Stimulated activated CD8-positive, alpha-beta memory T cell treated with anti-CD3 and anti-CD28 coated beads, Interleukin-7, amount 100 ng/mL, for 48 hours (primary cell): ENCODE measurements at places on chromosomes 12 and 14.
A peak's percentile ranks its signal among the peaks of the same experiment; 100 is the strongest.

- DNase-seq, result peak; percentile 70
Measured at GRCh38 chr14:74941676-74942097, 13.7 kb downstream of the PGF start.

DNA sequence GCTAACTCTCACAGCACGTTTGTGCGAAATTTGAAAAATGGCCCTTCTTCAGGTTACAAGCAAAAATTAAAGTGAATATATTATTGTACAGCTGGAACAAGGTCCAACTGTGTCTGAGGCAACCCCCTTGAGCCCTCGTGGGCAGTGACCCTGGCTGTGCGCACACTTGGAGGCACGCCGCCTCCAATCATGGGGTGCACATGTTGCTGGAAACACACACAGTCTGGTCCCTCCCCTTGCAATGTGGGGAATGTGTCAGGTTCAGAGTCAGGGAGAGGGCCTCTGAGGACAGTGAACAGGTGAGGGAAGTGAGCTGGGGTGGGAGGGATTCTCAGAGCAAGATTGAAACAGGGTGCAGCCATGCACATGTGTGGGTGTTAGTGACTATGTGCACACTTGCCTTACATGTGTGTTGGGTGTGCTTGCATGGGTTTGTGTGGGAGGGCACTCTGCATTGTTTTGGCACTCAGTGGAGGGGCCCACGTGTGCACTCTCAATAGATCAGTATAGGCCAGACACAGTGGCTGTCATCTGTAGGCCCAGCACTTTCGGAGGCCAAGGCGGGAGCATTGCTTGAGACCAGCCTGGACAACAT, 9.6 kb downstream of the TSPAN9 start:
- no peak for DNase-seq

- DNase-seq, result no peak
Measured at GRCh38 chr12:57737467-57738460, 778 bp downstream of the AGAP2 start.

DNA sequence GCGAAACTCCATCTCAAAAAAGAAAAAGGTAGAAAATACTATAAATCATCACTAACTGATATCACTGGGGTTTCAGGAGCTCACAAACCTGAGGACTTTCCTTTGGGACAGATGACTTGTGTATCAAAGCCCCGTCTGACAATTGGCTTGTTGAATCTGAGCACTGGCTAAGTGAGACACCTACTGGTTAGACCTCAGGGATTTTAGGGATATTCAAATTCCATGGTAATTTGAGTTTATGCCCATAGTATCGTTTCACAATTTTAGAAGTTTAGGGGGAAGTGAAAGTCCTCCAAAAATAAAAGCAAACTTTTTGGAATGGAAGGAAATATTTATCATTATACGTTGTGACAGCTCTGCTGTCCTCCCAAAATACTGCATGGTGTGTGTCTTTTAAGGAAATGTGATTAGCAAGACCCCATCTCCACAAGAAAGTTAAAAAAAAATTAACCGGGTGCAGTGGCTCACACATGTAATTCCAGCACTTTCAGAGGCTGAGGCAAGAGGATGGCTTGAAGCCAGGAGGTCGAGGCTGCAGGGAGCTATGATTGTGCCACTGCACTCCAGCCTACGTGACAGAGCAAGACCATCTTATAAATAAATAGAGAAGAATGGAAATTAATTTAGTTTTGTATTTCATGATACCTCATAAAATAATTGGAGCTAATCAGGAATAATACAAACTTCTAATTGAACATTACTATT, 49.2 kb downstream of the FBXL14 start:
- no peak for DNase-seq

DNA sequence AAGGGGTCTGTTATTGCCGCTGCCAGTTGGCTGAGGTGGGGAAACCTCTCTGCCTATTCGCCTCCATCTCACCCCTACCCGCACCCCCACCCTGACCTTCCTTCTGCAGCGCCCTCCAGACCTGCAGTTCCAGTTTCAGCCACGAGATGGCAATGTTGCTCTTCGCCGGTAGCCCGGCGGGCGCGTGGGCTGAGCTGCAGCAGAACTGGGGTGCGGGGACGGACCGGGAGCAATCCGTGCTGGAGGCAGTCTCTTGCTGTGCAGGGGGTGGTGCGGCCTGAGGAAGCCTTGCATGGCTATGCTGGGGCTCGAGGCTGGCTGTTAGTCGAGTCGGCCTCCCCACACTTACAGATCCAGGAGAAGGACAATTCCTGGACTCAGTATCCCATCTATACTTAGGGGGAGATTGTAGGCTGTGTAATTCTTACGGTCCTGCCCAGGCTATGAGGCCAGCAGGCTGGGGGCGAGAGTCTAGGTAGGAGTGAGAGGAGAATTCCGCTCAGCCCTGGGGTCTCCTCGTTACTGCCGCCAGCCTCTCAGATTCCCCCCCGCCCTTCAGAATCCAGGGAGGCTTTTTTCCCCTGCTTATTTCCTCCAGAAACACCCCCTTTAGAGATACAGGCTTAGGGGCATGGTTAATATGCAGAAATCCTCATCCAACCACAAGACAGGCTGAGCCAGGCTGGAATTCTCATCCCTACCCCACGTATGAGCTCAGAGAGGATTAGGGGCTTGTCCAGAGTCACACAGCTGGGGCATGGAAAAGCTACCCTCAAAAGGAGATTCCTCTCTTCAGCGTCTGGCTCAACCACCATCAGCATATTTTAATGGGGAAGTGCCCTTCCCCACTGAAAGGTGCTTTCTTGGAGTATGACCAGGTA, 118.2 kb downstream of the AACS start:
- peak; percentile 53 for DNase-seq

GRCh38 chr12:24701343-24701742, 247.6 kb downstream of the BCAT1 start:
- DNase-seq, result no peak

- DNase-seq, result peak; percentile 71
Measured at GRCh38 chr12:113174461-113175384, 10.6 kb downstream of the DDX54 start.

DNA sequence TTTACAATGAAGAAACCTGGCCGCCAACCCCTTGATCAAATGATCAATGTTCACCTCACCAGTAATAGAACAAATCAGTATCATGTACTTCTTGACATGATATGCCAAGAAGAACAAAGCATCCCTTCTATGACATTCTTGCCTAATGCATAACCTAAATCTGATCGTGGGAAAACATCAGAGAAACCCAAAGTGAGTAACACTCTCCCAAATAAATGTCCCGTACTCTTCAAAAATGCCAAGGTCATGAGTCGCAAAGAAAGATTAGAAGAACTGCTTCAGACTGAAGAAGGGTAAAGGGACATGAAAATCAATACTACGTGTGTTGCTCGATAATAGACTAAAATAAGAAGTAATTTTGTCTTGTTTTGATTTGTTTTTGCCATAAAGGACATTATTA, 11.4 kb upstream of the SLC25A3 start:
- no peak for DNase-seq

DNA sequence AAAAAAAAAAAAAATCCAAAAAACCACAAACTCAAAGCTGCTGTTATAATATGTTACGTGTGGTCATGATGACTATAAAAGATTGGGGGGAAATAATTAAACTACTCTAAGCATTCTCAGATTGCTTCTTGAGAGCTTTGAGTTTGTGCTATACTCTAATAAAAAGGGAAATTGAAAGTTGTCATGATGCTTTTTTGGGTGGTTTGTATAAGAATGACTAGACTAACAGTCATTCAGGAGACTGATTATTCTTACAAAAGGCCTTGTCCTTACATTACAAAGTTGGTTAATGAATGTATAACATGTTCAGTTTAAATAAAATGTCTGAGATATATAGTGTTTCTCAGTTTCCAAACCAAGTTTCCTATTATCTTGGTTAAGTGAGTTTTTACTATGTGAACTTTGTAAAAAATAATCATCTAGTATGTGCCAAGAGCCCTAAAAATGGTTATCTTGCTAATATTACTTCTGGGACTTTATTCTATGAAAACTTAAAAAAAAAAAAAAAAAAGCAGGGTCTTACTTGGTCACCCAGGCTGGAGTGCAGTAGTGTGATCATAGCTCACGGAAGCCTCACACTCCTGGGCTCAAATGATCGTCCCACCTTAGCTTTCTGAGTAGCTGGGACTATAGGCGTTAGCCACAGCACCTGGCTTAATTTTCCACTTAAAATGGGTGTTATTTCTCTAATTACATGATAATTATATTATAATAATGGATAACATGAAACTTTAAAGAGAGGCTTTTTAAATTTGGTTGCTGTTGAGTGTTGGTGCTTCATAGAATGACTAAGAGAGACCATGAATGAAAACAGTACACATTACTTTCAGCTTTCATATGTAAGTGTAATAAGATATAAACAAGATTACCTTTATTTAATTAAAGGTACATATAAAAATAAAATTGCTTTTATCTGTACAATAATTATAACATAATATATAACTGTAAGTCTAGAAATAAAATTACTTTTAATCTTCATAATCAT, 459.6 kb upstream of the RGS6 start:
- DNase-seq, result no peak

DNA sequence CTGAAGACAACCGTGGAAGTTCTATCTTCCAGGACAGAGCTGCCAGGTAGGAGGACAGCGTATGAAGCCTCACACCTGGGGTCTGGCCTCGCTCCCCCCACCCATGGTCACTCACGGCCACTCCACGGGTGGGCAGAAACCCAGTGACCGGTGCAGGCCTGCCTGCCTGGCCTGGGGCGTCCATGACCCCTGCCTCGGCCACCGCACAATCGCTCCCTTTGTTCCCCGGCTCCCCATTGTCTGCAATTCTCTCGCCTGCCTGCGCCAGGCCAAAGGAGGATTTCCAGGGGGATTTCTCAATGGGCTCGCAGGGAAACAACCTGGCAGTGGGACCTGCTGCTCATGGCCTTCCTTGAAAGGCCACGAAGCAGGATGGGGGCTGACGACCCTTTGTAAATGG, 22.6 kb downstream of the CCDC85C start:
- no peak for DNase-seq

DNA sequence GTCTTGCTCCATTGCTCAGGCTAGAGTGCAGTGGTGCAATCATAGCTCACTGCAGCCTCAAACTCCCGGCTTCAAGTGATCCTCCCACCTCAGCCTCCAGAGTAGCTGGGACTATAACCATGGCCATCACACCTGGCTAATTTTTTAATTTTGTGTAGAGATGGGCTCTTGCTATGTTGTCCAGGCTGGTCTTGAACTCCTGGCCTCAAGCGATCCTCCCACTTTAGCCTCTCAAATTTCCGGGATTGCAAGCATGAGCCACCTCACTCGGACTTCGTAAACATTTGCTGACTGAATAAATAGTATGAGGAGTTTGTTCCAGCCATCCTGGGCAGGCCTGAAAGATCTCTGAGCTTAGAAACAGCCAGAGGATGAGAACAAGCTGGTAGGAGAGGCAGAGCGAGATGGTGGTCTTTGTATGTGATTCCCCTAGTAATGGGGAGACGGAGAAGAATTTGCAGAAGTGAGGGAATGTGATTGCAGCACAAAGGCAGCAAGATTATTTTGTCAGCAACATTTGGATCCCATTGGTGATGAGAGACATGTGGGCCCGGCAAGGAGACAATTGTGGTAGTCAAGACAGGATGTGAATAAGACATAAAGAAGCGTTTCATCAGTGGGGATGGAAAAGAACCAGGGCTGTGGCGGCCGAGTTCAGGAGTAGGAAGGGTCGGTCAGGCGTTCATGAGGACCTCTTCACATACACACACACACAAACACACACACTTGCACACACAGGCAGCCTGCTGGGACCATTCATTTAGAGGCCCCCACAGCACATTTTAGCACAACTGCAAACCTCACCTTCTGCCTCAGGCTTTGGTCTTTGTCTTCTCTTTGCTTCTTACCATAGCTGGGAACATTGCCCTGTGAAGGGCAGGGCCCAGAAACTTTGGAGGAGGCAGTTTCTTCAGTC, 155.5 kb downstream of the ZFP36L1 start:
- DNase-seq, result no peak

- DNase-seq, result no peak
Measured at GRCh38 chr12:3032770-3033538, 44.2 kb upstream of the TSPAN9 start.

DNA sequence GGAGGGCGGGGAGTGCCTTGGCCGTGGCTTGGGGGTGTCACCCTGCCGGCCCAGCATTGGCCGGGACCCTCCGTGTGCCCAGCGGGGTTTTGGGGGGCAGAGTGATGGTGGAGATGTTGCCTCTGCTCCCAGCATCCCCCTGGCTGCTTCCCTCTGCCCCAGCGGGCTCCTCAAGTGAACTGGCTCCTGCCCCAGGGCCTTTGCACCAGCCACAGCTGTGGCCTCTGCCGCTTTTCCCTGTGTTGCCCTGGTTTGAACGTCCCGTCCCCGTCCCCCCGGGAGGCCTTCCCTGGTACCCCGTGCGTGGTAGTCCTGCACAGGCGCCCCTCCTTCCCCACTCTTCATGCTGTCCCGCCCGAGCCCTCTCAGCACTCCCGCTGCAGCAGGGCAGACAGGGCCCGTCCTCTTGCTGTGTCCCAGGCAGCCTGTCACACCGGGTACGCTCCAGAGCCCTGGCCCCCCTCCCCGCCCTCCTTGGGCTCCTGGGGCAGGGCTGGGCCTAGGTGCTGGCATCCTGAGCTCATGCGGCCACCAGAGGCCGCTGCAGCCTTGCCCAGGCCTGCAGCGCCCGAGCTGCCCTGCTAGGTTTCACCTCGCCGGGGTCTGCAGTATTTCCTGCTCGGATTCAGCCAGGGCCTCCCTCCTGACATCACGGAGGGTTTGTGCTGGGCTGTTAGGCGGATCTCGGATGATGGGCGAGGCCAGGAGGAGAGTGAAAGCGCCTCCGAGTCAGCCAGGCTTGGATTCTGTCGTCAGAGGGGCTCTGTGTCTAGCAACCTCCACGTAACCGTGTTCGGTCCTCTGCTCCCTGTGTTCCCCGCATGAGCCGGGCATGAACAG, 9.5 kb downstream of the NOC4L start:
- DNase-seq, result peak; percentile 33

- no peak for DNase-seq
Measured at GRCh38 chr14:99908653-99909250, 115.5 kb downstream of the EML1 start.

DNA sequence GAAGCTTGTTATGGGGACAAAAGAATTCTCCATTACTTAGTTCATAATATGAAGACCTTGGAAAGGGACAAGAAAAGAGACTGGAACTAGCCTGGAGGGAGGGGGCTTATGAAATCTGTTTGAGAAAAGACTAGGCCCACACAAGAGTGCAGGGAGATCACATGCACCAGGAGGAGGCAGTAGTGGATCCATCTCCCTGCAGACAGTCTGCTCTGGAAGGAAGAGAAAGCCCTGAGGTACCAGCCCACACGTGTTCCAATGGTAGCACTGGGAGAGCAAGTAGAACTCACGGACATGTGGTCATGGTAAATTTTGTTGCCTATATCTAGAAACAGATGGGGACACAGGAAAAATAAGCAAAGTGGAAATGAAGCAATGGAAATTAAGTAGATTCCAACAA, 445.4 kb downstream of the SOX5 start:
- no peak for DNase-seq

- no peak for DNase-seq
Measured at GRCh38 chr12:85626784-85627171, 209.4 kb downstream of the RASSF9 start.

GRCh38 chr14:60867503-60868172, 113.2 kb downstream of the TRMT5 start:
- DNase-seq, result no peak

GRCh38 chr12:6370994-6371754, 4.2 kb downstream of the SCNN1A start:
- DNase-seq, result no peak

- no peak for DNase-seq
Measured at GRCh38 chr12:130703733-130704375, 12.2 kb downstream of the RIMBP2 start.

GRCh38 chr12:20211541-20211940, 156.8 kb upstream of the PDE3A start:
- no peak for DNase-seq
